Amygdala (tissue), 56 donors: ENCODE measurements at places on chromosomes 2 and 18.

DNA sequence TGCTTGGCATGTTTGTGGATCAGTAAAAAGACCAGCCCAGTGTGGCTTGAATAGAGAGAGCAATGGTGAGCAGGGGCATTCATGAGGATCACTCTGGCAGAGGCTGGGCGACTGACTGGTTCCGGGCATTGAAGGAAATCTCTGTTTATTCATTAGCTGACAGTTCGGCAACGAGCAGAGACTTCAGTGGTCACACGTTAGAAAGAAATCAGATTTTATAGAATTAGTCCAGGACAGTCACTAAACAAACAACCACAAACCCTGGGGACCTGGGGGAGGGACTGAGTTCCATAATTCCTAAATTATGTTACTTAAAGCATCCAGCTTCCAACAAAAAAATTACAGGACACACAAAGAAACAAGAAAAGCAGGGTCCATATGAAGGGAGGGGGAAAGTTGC lies 72.5 kb downstream of the NOL10 start:
- DNase-seq, result no peak

DNA sequence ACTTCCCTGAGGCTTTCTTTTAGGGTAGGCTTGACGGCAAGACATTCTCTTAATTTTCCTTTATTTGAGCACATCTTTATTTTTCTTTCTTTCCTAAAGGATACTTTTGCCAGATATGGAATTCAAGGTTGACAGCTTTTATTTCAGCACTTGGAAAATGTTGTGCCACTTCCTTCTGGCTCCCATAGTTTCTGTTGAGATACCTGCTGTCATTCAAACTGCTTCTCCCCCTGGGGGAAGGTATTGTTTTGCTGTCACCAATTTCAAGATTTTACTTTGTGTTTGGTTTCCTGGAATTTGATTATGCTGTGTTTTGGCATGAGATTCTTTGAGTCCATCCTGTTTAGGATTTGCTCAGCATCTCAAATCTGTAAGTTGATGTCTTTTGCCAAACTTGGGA lies 39.1 kb upstream of the TWIST2 start:
- no peak for DNase-seq

- no peak for DNase-seq
Measured at GRCh38 chr2:169683425-169684134, 10.6 kb downstream of the CFAP210 start.

GRCh38 chr2:47741637-47742036 lies 41.3 kb upstream of the MSH6 start:
- no peak for DNase-seq

- DNase-seq, result no peak
Measured at GRCh38 chr2:239661334-239662312, 260.8 kb upstream of the HDAC4 start.

- no peak for DNase-seq
Measured at GRCh38 chr2:64931246-64932115, 57.7 kb upstream of the SLC1A4 start.

- no peak for DNase-seq
Measured at GRCh38 chr2:236131073-236131692, 37.0 kb downstream of the GBX2 start.

DNA sequence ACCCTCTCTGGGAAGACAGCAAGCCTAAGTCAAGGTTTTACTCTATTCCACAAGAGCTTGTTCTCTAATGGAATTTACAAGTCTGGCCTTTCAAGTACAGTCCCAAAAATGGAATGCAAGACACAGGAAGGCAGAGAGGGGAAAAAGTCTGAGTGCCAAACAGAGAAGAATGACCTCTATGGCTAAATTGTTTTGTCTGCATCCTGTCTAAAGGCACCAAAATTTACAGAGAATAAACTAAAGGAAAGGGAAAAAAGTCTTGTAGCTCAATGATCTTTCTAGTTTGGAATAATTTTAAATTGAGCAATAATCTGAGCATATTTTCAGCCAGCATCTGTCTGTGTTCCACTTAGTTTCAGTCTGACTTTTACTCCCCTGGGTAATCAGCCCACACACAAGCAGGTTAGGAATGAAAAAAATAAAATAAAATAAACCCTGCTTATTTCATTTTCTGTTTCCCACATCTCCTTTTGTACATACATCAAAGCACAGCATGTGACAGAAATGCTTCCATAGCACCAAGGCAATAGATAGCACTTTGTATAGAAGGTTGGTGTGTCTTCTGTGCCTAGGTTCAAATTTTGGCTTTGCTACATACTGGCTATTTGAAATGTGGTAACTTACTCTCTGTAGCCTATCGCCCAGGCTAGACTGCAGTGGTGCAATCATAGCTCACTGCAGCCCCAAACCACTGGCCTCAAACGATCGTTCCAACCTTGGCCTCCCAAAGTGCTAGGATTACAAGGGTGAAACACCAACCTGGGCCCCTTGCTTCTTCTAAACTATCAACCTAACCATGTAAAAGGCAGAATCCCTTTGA lies 105.1 kb downstream of the SLC8A1 start:
- no peak for DNase-seq

DNA sequence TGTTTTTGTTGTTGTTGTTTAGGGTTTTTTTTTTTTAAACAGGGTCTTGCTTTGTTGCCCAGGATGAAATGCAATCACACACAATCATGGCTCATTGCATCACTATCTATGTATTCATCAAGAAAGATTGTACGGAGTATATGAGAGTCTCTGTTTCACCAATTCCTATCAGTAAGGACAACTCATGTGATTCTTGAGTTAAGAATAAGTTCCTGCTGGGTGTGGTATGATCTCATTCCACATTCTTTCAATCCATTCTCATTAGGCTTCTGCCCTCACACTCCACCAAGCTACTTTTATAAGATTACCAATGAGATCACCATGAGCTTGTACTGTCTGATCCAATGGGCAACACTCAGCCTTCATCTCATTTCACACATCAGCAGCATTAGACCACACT lies 9.1 kb upstream of the AP1S3 start:
- no peak for DNase-seq

DNA sequence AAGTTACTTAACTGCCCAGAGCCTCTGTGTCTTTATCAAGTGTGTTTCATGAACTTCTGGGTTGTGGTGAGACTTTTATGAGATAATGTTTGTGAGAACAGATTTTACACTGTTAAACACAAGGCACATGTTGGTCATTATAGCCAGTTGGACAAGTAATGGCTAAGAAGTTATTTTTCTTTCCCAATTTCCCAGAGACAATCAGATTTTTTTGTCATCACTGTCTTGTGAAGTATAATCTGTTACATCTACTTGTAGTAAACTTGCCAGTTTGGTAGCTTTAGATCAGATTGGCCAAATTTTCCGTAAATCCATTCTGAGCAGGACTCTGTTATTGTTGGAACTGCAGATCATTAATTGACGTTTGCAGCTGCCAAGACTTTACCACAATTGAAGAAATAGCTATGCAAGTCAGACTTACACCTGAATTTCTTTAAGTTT lies 838.8 kb downstream of the SLC4A3 start:
- DNase-seq, result no peak

GRCh38 chr2:181152226-181152625 lies 171.8 kb downstream of the UBE2E3 start:
- no peak for DNase-seq

- no peak for DNase-seq
Measured at GRCh38 chr2:121076498-121076820, 208.5 kb downstream of the TFCP2L1 start.

DNA sequence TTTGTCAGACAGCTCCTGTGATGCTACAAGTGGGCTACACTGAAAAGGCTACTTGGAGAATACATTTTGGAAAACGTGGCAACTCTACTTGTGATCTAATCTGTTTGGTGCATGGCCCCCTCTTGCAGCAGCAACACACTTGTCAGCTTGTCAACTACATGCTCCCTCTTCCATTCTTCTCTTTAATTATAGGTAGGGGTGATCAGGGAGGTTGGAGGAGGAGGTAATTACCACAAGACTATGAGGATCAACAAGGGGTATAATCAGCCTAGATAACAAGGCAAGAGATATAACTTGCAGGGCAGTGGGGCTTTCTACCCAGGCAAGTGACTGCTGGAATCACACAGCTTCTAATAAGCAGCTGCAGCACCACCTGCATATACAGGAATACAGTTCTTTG lies 104.9 kb downstream of the ACVR1 start:
- no peak for DNase-seq

DNA sequence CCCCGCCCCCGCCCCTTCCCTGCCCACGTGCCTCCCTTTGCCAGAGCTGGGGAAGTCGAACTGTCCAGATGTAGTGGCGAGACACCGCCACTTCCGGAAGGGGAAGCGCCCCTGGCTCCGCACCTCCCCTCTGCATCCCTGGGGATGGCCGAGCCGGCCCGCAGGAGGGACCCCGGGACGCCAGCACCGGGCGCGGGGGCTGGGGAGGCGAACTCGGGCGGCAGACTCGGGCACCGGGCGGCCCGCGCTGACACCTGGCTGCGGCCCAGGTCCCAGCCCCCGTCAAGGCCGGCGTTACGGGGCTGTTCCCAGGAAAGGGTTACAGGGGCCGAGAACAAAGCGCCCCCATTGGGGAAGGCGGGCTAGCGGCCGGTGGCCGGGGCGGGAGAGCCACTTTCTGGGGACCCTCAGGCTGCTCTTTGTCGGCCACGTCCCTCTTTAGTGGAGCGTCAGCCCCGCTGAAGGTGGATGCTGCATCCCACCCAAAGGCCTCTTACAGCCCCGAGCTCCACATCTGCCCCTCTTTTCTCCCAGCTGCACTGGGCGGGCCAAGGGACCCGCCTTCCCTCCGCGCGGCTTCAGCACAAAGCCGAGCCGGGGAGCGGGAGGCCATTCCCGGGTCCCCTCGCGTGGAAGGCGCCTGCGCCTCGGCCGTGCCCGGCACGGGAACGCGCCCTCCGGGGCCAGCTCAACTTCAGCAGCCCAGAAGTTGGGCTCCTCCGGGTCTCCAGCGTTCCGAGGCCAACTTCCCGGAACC lies 1.3 kb downstream of the SDC1 start:
- DNase-seq, result no peak

- DNase-seq, result no peak
Measured at GRCh38 chr2:28653892-28654662, 97.6 kb upstream of the PPP1CB start.

DNA sequence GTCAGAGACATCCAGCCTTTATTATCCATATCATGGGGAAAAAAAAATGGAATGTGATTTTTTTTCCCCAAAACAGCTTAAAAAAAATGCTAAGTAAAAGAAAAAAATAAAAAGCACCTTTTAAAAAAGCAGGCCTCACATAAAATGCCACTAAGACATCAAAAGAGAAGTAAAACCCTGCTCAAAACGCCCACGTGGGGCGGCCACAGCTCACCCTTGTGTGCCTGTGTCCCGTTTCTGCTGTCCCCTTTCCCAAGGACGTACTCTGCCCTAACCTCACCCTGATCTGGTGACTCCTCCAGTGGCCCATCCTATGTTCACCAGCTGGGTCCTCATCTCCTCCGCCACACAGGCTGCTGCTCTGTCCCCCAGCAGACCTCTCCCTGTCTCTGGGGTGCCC lies 125.4 kb downstream of the NEDD4L start:
- DNase-seq, result no peak

GRCh38 chr18:31417850-31418249 lies 29.7 kb upstream of the DSG3 start:
- DNase-seq, result no peak

DNA sequence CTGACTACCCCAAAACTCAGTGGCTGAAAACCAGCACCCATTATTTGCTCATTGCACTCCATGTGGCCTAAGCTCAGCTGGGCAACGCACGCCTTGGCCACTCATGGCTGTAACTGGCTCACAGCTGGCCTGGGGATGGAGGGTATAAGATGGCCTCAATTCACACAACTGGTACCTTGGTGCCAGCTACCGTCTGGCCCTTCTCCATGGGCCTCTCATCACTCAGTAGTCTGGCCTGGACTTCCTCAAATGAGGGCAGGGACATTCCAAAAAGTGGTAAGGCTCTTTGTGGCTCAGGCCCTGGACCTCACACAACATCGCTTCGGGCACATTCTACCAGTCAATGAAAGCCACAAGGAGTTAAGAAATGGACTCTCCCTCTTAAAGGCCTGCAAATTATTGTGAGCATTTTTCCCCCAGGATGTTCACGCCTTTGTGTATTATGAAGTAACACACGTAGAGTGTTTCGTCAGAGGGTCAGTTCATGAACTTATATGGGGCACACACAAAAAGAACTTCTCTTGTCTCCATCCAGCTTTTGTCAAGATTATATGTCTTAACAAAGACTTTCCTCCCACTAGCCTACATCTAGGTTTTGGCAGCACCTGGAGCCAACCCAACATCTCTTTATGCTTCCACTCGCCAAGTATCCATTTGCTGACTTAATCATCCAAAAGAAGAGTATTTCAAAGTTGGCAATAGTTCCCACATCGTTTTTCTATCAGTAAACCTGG lies 145.2 kb downstream of the CCBE1 start:
- no peak for DNase-seq

GRCh38 chr18:76495006-76495370 lies at the start of gene ZNF516:
TSS of gene ZNF516 (minus strand) at chr18:76495242. CDS start at chr18:76443054, 52,188 bp downstream.
- DNase-seq, result peak; percentile 23

GRCh38 chr2:154046493-154046892 lies 174.8 kb downstream of the GALNT13 start:
- DNase-seq, result no peak

- no peak for DNase-seq
Measured at GRCh38 chr2:61585383-61585782, 47.2 kb upstream of the XPO1 start.

DNA sequence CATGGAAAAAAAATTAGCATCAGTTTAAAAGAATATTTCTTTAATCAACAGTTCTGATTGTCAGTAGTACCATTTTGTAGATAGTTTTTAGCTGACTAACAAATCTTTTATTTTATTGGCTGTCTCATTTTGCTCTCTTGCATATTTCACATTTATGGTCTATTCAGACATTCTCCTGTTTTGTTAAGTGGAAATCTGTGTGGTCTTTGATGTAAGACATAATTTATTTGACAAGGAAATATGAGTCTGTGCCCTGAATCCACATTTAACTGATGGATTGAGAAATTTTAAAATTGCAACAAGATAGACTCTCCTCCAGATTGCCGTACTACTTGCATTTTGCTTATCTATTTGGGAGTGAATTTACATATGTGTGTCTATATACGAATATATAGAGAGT lies 96.3 kb upstream of the ATP5MC3 start:
- DNase-seq, result no peak

DNA sequence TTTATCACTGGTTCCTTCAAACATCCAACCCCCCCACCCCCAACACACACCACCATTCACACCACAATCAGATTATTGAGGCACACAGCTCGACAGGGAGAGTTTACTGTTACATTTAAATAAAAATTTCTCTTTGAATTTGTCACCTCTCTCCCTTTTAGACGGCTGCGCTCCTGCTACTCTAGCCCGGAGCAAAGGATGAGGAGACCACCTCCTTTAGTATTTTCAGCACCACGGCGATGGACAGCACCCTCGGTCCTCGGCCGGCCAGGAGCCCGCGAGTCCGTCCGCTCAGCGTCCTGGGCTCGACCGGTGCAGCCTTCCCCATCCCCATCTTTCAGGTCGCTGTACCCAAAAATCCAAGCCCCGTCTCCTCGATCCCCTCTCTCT lies 892 bp downstream of the CELF4 start:
- DNase-seq, result peak; percentile 61
